Dermis microvascular lymphatic vessel endothelial cell (primary cell): ENCODE measurements at places on chromosomes 1 and 21. TPM values are rescaled to one million over a fixed set of nuclear protein-coding genes. Genes with fewer than 3 reads are reported as not detected.

DNA sequence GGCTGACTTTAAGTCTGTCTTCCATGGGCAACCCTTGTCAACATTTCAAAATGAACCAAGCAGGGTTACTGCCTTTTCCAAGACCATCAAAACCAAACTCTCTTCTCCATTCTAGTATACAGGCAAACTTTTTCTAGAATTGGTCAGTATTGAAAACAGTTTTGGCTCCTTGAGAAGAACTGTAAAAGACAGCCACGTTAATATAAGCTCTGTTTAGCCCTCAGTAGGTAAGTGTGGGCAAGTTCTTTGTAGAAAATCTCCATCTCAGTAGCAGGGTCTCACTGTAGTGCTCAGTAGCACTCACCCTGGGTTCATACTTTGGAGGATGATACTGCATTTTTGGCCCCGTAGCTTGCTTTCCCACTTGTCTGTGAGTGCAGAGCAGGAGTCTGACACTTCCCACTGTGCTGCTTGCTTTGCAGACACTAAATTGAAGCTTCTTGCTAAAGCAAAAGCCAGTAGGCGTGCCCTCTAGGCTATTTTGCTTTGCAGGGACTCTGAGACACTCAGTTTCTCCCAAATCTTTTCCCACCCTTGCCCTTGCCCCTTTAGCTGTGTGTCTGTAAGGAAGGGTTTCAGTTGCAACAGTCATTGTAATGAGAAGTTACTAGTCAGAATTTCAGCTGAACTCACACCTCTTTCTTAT, 34.3 kb upstream of the CACYBP start:
- no peak for DNase-seq

DNA sequence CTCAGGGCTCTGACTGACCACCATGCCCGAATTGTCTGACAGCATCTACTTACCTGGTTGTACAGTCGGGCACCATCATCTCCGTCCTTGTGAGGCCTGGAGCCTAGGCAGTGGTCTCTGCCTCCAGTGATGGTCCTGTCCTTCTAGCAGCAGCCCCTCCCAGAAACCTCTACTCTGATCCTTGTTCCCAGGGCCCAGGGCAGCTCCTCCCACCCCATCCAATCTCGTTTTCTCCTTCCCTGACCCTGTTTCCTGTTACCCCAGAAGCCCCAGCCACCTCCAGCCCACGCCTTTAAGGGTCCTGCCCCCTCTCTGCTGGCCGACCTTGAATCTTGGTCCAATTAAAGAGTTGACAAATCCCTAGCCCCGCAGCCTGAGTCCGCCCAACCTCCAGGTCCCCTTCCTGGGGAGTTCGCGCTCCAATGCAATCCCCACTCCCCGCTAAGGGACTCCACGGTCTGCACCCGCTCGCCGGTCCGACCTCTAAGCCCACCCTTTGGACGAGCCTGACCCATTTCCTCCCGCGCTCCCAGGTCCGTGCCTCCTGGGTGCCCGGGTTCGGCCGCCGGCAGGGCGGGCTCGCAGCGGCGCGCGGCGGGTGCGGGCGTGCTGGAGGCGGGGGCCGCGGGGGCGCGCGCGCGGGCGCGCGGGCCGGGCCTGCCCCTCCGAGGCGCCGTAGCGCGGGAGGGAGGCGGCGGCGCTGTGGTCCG, at the start of gene B4GALT2:
B4GALT2 (plus strand) TSS at position 660 of the 710 bp plus-strand sequence. CDS start 1,951 bp downstream, outside the sequence.
- peak; percentile 46 for DNase-seq

DNA sequence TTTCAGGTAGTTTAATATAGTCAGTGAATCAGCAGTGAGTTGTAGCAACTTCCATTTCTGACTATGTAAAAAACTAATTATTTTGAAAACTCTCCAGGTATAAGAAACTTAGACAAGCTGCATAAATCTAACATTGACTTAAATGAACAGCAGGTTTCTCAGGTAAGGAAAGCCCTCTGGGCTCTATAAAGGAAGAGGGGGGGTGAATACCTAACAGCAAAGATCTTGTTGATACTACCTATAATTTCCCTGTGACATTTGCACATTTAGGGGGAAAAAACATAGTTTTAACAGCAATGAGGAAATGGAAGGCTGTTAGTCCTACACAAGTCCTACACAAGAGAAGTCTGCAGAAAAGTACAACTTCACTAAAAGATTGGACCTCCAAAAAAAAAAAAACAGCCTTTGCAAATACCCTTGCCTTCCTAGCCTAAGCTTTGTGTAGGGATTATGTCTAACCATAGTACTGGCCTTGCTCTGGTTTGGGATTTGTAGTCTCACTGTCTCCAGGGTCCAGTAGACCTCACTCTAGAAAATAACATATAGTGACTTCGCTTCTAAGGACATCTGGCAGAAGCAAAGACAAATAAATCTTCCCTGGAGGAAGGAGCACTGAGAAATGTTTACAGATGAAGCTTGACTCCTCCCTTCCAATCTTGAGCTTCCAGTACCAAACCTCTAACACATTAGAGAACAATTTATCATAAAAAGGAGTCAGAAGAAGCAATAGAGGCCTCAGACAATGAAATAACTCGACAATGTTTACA, 459.8 kb downstream of the DSCAM start:
- no peak for DNase-seq

GRCh38 chr1:5740865-5741860, 251.1 kb downstream of the NPHP4 start:
- no peak for DNase-seq

Gene THEM5
- total RNA-seq: not detected in 2 replicates
